ENCODE measurements at places on chromosomes 3 and 15.
A peak's percentile ranks its signal among the peaks of the same experiment; 100 is the strongest.

- DNase-seq: no peak
These were observed 427.5 kb downstream of the TUSC7 start for GRCh38 chr3:117137065-117137464.

DNA sequence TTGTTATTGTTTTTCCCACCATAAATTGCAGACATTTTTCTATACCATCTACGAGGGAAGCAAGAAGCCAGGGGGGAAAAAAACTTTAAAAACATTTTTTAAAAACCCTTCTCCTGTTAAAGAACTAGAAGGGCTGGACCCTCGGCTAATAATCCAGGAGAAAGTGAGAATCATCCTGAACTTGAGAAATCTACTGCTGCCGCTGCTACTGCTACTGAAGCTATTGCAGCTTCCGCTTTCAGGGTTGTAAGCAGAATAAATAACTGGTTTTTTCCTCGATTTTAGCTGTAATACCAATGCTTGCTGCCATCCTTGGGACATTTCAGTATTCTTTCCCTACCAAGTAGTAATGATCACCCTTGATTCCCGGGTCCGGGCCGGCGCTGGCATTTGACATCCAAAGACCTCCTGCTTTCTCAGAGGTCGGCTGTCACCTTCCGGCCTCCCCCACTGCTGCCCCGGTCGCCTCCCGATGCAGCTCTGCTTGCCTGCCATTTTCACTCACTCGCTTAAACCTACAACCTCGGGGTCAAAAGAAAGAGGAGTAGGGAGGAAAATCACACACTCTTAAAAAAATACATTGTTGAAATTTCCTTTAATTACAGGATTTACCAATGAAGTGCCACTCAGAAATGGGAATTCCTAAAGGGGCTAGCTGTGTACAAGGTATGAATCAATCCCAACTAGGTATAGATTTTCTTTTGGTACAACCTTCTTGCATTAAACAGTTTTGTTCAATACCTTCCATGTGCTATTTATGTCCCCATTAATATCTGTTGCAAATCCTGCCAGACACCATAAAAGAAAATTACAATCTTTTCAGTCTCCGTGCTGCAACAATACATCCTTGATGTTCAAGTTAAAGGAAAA, 674 bp upstream of the MECOM start:
- DNase-seq: peak; percentile 44

DNA sequence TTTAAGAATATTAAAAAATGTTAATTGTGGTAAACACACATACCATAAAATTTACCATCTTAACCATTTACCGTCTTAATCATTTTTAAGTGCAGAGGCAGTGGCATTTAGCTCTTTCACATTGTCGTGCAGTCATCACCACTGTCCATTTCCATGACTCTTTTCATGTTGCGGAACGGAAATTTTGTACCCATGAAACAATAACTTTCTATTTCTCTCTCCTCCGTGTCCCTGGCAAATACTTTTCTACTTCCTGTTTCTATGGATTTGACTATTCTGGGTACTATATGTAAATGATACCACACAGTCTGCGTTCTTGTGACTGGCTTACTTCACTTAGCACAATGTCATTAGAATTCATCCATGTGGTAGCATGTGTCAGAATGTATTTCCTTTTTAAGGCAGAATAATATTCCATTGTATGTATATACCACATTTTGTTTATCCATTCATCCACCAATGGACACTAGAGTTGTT, 27.9 kb downstream of the AKAP13 start:
- DNase-seq: no peak

DNA sequence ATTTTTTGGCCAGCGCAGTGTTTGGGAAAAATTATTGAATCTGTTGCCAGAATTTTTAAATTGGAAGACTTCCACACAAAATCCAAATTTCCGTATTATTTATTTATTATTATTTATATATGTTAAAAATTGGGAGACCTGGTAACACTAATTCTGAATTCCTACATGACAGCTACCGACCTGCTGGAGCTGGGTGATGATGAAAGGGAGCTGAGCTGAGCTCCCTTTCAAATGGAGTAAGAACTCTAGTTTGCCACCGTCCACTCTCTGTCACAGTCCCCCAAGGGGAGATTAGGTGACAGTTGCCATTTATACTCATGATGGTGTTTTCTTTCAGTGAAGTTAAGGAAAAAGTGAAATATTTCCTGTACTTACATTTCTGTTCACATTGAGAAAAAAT, 1.4 kb downstream of the CRTC3 start:
- no peak for DNase-seq

DNA sequence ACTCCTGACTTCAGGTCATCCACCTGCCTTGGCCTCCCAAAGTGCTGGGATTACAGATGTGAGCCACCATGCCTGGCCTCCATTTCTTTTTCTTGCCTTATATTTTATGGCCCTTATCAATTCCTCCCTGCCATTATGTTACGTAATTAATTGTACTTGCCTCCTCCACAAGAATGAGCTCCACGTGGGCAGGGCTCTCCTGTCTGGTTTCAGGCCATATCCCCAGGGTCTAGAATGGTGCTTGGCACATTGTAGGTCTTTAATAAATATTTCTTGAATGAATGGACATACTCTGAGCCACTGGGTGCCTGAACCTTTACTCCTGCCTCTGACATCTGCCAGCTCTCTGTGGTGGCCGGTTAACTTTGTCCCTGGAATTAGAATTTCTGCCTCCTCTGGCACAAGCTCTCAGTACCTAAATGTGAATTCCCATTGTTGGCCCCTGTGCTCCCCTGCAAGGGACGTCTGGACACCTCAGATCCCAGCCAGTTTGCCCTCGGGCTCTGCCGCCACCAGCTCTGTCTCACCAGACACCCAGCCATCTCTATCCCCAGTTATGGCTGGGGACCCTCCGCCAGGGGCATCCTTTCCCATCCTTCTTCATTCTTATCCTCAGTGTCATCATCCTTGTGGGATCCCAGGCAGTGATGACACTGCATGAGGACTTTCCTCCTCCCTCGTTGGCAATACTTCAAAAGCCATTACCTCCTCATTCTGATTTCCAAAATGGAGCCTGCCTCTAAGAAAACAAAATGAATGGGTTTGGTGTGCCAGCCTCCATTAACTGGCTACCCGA, 165.6 kb upstream of the SMAD3 start:
- no peak for DNase-seq

DNA sequence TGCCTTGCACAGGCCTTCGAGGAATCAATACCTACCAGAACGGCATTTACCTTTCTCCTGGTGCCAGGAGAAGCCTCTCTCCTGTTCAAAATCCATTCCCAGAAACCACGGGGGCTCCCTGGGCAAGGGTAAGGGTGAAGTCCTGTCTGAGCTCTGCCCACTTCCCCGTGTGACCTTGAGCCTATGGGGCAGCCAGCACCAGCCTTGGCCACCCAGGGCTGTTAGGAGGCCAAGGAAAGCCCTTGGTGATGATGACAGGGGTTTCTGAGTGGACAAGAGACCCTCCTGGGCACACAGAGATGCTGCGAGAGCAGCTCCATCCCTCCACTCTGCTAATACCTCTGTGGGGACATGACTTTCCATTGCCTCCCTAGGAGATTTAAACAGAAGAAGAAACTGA, 5.9 kb downstream of the SCN5A start:
- no peak for DNase-seq

DNA sequence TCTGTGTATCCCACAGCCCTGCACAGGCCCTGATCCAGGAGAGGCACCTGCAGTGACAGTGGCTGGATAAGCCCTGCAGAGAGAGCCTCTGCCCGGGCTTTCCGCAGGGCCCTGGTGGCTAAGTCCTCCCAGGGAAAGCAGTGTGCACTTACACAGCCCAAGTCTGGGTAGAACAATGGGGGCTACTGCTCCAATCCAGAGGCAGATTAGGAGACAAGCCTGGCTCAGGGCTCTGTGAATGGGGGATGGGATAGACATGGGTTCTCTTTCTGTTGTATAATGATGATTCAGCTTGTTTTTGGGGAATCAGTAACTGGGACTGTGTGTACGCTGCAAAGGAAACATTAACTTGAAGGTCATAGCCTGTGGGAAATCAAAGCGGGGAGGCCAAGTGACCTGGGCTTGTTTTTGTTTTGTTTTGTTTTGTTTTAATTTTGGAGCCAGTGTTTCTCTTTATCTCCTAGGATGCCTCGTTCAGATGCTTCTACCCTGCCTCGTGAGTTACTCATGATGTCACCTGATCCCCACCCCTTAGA, 4.1 kb upstream of the ALDH1L1 start:
- no peak for DNase-seq

- no peak for DNase-seq
These were observed 60.1 kb upstream of the DAZL start for GRCh38 chr3:16665282-16665741.

DNA sequence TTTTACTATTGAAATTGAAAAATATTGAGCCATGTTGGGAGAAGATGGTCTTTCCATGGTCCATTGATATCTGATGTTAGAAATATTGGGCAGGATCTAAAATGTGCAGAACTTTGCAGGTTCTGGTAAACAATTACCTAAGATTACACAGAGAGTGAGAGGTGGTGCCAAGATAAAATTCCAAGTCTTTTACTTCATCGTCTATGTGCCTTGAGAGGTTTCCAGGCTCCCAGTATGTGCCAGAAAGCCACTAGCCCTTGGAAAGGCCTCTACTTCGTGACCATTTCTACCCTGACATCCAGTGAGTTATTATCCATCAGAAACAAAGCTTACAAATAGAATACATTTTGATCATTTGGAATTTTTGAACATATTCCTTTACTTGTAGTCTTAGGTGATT, 27.6 kb downstream of the CD200 start:
- no peak for DNase-seq

DNA sequence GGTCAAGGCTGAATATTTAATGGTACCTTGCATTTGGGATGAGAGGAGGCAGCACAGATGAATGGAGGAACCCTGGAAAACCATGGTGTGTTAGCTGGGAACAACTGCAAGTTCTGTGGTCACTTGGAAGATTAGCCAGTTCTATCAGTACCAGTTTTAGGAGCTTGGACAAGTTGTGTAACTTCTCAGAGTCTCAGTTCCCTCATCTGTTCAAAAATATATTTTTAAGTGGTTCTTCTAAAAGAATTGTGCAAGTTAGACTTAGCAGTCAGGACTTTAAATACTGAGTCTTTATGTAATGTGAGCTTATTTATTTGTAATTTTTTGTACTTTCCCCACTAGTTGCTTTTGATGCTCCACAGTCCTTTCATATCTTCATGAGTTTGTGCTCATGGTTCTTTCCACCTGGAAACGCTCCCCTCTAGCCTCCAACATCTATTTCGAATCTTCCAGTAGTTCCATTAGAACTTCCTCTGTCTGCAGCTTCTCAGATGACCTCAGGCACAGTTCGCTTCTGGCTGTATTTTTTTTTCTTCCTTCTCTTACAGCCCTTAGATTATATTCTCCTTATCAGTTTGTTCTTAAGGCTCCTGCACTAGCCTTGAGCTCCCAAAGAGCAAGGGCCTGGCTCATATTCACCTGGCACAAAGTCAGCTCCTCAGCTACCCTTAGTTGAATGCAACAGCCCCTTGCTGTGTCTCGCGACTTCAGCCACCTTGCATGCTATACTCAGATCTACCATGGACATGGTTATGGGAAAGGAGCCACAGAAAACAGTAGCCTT, 27.1 kb downstream of the ITPR1 start:
- DNase-seq: no peak

DNA sequence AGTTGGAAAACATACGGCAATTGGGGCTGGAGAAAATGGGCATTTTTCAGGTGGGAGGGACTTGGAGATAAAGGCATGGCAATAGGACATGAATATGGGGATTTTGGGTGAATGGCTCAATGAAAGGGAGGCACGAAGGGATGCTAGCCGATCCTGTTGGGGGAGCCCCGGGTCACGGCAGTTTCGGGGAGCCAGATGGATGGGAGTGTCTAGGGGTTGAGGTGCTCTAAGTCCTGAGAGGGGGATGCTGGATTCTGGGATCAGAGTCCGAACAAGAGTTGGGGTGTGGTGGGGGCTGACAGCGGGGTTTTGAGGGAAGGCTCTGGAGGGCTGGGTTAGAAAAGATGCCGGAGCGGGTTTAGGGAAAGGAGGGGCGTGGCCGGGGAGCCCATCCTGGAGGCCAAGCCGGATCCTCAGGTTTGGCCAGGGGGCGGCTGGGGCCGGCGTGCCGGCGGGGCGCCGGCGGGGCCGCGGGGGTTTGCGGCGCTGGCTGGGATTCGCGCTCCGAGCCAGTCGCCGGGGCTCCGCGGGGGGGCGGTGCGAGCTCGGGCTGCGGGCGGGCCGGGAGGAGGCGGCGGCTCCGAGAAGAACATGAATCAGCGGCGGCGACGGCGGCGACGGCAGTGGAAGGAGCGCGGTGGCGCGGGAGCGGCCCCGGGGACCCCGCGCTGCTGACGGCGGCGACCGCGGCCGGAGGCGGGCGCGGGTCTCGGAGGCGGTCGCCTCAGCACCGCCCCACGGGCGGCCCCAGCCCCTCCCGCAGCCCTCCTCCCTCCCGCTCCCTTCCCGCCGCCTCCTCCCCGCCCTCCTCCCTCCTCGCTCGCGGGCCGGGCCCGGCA, at the start of gene TYRO3:
Gene TYRO3, plus strand, starts transcription at position 813 of the 839 bp plus-strand sequence. CDS start 46 bp downstream, outside the sequence.
- peak; percentile 53 for DNase-seq

- peak; percentile 54 for DNase-seq
These were observed 345.6 kb downstream of the MCTP2 start for GRCh38 chr15:94576889-94577533.

DNA sequence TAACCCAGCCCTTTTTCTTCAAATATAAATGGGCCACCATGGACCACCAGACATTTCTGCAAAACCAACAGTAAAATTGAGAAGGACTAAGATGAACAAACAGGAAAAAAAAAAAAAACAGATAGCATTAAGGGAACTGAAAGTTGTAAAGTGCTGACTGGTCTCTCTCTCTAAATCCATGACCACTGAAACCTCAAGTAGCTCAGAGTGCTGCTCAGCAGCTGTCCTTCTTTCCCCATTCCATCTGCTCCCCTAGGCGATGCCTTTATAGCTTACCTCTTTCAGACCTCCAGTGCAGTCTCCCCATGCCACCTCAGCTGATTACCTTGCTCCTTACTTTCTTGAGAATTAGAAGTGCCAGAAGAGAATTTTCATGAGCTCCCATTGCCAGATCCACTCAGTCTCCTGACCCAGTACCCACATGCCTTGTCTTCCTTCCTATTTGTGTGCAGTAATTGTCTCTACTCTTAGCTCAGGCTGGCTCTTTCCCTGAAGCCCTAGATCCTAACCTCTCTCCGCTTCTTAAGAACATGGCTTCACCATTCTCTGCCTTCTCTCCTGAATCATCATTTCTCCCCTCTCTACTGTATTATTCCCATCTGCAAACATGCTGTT, 23.9 kb upstream of the XIRP1 start:
- DNase-seq: no peak

DNA sequence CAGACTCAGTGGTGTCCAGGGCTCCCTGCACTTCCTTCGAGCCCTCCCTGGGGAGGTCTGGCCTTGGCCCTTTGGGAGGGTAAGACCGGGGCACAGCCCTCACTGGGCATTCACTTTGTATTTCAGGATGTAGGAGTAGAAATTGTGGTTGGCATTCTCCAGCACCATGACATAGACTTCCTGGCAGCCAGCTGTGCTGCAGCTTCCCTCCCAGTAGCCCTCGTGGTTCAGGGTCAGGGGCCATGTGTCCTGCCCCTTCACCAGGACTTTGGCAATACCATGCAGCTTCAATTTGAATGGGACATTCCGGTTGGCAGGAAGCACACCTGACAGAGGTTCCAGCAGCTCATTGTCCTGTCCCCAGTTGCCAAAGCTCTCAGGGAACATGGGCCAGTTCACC, 47.3 kb downstream of the KY start:
- DNase-seq: no peak

GRCh38 chr3:81763001-81763400, 1.6 kb upstream of the GBE1 start:
- no peak for DNase-seq

GRCh38 chr3:46938118-46938517, 38.4 kb downstream of the CCDC12 start:
- DNase-seq: no peak

Data from endothelial cell (in vitro differentiated cells).